ENCODE measurements at places on chromosomes 1 and 21.

- no peak for DNase-seq
Observed at GRCh38 chr1:77847621-77848080, 40.8 kb upstream of the NEXN start.

- no peak for DNase-seq
Observed at GRCh38 chr1:43858324-43858723, 75.3 kb upstream of the ARTN start.

DNA sequence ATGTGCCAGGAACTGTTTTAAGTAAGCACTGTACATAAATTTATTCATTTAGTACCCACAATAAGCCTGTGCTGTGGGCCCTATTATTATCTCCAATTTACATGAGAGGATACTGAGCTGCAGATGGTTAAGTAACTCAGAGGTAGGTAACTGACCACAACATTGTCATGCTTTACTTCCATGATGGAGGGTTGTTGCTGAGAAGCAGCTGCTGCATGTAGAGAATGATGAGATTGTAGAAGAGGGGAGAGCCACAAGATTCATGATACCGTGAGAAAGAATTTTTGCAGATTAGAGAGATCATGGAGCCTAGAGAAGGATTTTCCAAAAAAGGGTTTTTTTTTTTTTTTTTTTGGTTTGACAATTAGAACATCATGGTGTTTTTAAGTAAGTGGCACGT is 313.1 kb downstream of the PTBP2 start:
- DNase-seq: no peak

DNA sequence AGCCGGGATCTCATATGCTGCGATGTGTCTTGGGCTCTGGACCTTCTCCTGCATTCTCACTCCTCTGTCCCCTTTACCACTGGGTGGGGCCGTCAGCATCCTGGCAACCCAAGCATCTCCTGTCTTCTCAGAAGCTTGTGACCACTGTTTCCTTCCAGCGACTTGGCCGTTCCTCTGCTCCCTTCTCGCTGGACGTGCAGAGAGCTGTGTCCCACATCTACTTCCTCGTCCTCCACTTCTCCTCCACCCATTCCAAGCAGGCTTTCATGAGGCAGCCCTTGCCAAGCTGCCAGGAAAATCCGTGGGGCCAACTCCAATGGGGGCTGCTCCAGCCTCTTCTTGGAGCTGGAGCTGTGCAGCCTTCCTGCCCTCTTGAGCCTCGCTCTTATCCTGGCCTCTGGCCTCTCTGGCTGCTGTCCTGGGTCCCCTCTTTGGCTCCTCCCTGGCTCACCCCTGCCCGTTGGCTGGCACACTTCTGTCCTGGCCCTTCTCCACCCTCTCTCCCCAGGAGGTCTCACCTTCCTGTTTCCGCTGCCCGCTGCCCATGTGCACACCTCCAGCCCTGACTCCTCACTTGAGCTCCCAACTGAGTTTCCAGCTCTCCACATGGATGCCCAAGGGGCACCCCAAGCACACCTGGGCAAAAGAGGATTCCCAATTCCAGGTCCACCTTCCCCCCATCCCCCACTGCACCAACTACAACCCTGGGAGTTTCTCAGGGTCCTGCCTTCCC is 8.7 kb downstream of the FAM131C start:
- DNase-seq: no peak

- DNase-seq: no peak
Observed at GRCh38 chr1:203229471-203230135, at the start of gene CHIT1. CHIT1 (minus strand) TSS chr1:203229673; CDS start chr1:203229636, 37 bp downstream.

DNA sequence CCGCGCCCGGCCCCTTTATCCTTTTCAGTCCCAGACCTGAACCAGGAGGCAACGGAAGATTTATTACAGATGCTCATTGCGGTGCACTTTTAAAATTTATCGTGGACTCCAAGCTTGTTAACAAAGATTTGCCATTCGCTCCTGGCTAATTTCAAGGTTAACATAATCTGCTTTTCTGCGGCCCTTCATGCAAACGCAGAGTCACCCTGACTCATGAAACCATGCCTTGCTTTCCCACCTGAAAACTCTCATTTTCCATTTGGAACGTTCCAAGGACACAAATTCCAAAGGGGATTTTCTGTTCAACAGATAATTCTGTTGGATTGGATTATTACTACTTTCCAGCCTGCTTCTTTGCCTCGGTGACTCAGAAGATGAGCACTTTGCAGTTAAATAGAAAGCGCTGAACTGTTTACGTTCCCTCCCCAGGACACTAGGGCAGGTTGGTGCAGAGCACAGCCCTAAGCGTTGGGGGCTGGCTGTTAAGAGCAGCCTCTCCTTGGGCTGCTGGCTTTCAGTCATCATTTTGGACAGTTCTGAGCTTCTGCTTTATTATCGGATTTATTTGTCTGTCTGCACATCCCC is 51.1 kb downstream of the CD247 start:
- DNase-seq: no peak

GRCh38 chr1:43549921-43550597 is 19.4 kb downstream of the PTPRF start:
- no peak for DNase-seq

GRCh38 chr1:187047298-187047697 is 218.5 kb downstream of the PLA2G4A start:
- DNase-seq: no peak

DNA sequence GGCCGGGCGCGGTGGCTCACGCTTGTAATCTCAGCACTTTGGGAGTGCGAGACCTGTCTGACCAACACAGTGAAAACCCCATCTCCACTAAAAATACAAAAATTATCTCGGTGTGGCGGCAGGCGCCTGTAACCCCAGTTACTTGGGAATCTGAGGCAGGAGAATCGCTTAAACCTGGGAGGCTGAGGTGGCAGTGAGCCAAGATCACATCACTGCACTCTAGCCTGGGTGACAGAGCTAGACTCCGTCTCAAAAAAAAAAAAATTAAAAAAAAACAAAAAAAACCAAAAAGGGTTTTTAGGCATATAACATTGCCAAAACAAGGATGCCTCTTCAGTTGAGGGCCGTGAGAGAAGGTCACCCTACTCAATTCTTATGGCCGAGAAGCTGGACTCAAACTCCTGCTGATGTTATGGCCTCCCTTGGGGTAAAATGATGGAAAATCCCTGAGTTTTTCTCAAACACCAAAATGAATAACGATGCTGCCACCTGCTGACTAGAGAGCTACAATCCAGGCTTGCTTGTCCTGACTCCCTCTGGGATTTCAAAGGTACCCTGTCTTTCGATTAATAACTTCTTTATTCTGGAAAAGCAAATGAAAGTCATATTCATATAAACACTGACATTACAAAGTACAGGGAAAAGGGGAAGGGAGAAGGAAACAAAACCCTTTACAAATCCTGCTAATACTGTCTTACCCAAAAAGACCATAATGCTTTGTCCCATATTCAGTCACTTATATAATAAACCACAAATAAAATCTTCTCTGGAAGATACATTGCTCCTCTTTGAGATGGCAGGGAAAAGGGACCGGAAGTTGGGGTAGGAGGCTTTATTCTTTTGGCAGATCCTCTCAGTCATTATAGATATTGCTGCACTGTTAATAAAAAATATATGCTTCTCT is 10.7 kb downstream of the RAB42 start:
- DNase-seq: no peak

GRCh38 chr1:154186852-154187501 is 4.9 kb downstream of the TPM3 start:
- no peak for DNase-seq

DNA sequence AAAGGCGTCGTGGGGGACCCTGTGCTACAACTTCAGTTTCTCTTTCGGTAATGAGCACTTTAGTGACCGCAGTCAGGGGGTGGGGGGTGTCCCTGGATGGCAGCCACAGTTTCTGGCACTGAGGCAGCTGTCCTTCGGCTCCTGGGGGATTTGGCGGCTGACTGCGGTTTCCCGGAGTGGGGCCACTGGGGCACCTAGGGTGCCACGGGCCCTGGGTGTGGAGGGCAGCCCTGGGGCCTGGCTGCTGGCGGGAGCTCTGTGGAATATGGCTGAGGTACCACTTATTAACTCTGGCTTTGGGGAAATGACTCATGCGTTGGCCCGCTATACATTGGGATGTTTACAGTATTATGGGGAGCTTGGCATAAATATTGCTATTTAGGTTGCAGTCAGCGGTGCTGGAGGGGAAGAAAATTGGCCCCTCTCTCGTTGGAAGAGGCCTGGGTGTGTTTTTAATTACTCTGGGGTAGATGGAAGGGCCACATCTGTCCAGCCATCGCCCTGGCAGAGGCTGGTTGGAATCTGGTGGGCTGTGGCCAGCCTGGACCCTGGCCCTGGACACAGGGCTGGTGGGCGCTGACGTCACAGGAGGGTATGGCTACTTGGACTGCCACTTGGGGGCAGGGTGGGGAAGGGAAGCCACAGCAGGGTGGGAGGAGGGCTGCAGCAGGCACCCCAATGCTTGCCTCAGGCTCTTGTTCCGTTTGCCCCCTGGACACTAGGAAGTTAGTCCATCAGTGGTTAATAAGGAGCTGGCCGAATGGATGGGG is 2.0 kb downstream of the EPHB2 start:
- peak; percentile 5 for DNase-seq

- DNase-seq: no peak
Observed at GRCh38 chr1:69700770-69701169, 133.0 kb downstream of the LRRC7 start.

DNA sequence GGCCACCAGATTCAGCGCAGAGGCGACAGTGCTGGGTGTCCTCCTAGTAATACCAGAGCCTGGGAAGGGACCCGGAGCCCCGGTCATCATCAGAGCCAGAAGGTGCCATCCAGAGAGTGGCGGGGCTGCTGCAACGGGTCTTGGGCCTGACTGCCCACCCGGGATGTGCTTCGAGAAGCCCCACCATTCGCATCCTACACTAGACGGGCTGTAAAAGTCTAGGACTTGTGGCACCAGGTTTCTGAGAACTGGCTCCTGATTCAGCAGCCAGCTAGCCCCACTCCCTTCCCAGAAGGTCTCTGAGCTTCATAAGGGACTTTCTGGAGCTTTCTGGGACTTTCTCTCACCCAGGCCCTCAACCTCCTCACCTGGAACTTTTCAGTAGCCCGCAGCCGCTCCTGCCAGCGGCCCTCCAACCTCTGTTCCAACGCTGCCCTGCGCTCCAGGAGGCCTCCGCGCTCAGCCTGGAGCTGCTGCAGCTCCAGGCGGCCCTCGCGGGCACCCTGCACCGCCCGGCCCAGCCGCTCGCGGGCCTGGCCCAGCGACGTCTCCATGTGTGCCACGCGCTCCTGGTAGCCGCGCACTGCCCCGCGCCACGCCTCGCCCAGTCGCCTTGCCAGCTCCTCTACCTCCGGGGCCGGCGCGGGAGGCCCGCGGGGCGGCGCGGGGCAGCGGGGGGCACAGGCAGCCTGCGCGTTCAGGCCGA is 940 bp downstream of the NES start:
- DNase-seq: no peak
